ENCODE measurements at places on chromosomes 12 and 14.

DNA sequence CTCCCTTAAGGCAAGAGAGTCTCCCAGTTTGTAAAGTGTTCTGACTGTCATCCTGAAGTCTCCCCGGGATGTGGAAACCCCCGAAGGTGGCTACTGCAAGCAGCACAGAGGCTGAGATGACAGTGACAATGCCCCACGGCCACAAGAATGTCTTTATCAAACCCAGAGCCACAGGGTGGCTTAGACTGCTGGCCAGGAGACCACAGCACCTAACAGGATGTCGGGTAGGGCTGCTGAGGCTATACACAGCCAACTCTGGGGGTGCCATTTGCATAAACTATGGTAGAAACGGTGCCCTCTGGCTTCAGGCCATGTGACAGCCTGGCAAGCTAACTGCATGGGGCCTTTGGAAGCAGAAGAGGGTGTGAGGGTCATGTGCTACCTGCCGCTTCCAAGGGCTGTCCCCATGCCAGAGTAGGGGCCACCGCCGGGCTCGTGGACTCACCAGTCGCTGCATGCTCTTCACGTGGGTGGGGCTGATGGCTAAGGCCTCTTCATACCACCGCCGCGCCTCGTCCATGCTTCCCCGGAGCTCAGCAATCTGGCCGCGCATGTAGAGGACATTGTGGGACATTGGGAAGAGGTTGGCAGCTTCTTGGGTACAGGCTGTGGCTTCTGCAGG lies 180.9 kb downstream of the CALM1 start:
- no peak for DNase-seq

- no peak for DNase-seq
These were observed 45.8 kb downstream of the SLC38A1 start for GRCh38 chr12:46223047-46223446.

DNA sequence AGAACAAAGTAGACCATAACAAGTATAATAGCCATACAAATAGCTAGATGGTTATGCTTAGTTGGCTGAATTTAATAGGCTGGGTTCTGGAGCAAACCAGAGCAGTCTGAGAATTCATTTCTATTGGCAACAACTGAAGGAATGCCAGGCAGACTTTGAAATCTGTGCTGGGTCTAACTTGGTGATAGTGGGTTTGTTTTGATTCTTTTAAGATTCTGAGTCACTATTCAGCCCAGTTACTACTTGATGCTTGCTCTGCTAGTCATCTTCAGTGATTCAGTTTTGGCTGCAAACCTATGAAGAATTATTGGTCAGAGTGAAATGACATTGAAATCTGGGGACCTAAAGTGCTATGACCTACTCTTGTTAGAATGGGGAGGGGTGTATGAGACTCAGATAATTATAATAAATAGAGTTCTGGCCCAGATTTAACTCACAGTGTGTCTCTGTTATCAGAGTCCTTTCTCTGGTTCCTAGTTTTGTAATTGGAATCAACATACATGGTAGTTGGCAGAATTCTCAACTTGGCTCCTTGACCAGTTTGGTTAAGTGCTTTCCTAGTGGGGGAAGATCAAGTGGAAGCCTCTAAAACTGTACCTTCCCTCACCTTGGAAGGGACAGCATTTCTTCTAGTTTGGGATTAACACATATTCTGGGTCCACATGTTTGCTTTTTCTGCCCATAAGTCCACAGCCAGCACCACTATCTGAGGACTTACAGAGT lies 43.5 kb downstream of the MNAT1 start:
- DNase-seq = no peak

GRCh38 chr12:77151030-77151429 lies 85.7 kb upstream of the E2F7 start:
- no peak for DNase-seq

- DNase-seq = no peak
These were observed 660.8 kb downstream of the TMEM121 start for GRCh38 chr14:106187216-106187615.

- DNase-seq = no peak
These were observed 131.3 kb upstream of the HIF1A start for GRCh38 chr14:61563880-61564617.

DNA sequence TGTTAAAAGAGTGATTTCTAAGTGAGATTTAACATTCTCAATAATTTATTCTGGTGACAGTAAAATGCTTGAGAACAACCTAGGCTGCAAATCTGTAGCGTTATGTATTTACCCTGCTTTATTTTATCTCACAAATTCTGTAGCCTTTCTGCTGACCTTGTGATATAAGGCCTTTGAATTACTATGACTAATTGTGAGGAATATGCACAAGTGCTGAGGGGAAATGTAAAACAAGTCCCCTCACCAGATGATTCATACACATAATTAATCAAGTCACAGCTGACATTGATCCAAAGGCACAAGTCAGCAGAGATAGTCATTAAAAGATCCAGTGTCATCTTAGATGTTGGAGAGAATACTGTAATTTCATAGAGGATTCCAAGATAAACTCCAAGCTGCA lies 992.7 kb upstream of the USP15 start:
- no peak for DNase-seq

GRCh38 chr12:52168019-52168717 lies 23.6 kb downstream of the KRT80 start:
- DNase-seq = no peak

DNA sequence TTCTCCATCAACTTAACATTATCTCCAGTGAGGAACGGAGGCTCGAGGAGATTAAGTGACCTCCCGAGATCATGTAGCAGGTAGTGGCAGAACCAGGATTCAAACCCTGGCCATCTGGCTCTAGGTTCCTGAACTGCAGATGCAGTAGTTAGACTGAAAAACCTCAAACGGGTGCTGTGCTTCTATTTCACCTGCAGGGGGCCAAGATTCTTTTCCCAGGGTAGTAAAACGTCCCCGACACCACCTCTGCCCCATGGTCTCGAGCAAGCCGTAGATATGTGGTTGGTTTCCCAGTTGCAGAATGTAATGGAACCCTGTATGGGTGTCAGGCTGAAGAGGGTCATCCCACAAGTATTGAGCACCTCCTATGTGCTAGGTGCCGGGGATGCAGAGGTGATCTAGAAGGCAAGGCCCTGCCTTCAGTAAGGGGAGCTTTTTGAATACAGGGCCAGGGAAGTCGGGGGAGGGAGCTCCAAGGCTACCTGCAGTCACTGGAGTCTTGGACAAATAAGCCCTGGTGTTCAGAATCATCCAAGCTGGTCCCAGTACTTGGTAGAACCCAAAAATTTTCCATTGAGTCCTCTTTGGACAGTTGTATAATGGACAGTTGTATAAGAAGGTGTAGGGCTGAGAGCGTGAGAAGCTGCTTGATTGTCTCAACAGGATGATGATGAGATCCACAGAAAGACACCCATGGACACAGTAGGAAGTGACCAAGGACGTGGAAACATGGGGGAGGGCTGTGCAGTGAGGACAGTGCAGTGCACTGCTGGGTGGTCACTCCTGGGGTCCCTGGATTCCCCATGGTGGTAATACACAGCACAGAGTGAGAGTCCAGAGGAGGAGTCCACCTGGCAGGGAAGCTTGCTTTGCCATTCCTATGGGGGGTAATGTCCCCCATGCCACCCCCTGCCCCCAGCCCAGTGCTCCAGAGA lies 197.2 kb downstream of the CHST11 start:
- no peak for DNase-seq

GRCh38 chr14:73576391-73576790 lies 7.4 kb downstream of the ACOT2 start:
- no peak for DNase-seq

All from endothelial cell (in vitro differentiated cells).